ENCODE measurements at places on chromosomes 3 and 15.

DNA sequence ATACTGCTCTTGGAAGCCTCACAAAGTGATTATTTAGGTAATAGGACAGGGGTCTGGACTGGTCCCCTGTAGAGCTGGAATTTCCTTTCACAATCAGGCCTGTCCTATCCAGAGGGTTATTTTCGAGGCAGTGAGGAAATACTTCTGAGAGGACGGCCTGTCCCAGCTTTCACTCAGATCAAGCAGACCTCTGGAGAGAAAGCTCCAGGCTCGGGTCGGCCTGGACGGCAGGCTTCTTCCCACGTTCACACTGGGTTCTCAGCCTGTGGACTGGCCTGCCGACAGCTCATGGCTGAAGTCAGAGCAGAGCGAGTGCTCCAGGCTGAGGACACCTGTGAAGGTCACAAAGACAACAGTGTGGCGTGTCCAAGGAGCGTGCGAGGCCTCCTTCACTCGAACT lies 405.3 kb downstream of the VPS13C start:
- no peak for DNase-seq

GRCh38 chr3:101279765-101280385 lies 40.5 kb downstream of the IMPG2 start:
- DNase-seq, result no peak

- no peak for DNase-seq
Observed at GRCh38 chr3:42148086-42148848, 57.1 kb downstream of the TRAK1 start.

GRCh38 chr3:180253283-180253682 lies 216.5 kb upstream of the PEX5L start:
- no peak for DNase-seq

DNA sequence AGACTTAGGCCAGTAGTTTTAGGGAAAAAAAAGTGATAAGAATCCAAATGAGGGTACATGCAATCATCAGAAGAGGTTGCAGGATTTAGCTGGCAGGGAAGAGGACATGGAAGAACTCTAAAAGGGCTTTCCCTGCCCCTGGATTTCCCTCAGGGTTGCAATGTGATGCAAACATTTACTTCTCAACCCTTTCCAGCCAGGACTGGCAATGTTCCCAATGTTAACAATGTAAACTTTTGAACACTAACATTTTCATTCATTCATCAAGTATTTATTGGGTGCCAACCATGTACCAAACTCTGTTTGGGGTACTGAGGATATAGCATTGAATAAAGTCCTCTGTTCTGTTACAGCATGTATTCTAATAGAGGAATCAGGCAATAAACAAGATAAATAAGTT lies 349.4 kb upstream of the LRRC3B start:
- no peak for DNase-seq

DNA sequence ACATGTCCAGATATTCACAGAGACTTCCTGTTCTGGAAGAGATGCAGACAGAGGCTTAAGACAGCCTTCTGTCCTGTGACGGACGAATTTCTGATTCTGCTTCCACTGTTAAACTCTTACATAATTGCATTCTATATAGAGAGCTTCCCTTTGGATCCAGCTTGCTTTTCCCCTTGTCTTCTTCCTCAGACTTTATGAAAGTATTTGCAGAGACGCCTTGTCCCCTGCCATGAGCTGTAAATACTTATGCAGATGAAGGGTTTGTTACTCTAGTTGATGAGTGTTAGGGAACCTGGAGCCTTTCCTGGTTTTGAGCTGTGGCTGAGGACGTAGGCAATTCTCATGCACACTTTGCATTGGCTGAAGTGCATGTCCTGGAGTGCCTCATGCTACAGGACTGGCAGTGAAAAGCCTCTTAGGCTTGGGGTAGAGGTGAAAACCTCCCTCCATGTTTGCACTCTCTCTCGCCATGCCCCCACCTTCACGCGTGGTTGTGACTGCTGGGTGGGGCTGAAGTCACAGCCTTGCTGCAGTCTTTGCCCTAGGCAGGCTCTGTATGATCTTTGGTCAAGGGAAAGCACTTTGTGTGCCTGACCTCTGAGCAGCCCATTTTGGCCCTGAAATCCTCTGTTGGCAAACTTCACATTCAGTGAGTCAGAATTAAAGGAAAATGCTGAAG lies 286.6 kb downstream of the PTPRG start:
- DNase-seq, result no peak

DNA sequence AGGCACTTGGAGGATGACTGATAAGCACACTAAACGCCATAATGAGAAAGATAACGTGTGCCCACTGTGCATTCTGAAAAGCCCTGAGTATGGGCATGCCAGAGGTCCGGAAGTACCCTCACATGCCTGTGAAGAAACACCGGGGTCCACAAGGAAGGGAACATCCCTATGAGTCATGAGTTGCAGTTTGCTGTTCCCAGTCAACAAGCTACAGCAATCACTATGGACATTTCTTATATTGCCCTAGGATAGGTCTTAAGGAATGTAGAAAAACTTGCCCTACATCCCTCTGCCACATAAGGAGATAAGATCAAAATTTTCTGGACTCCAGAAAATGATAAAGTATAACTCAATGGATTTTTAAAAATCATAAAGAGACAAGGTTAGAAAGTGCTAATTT lies 9.9 kb downstream of the MB21D2 start:
- no peak for DNase-seq

DNA sequence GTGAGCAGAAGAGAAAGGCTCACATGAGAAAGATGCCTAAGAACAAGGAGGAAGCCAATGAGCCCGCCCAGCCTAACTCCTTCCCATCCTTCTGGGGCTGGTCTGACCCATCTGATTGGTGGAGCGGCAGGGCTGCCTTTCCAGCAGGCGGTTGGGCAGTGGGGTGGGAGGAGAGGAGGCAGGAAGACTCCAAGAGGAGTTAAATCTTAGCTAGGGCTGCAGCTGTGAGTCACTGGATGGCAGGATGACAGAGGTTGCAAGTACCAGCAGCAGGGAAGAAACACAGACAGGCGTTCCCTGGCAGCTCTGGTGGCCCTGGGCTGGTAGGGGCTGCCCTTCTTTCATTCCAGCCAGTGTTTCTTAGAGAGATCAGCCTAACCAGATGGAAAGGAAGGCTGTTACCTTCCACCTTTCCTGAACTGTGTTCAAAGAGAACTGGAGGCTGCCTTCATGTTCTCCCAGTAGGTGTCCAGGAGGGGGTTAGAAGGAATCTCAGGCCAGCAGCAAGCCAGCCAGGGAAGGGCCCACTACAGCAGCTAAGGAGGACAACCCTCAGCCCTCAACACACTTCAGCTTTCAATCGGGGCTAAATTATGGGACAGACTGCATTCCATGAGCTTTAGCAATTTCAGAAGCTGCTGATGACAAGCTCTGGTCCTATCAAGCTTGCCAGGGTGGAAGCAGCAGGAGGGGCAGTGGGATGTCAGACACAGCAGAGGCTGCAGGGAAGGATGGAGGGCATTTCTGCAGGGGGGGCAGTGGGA lies 50.3 kb downstream of the CHSY1 start:
- DNase-seq, result no peak

DNA sequence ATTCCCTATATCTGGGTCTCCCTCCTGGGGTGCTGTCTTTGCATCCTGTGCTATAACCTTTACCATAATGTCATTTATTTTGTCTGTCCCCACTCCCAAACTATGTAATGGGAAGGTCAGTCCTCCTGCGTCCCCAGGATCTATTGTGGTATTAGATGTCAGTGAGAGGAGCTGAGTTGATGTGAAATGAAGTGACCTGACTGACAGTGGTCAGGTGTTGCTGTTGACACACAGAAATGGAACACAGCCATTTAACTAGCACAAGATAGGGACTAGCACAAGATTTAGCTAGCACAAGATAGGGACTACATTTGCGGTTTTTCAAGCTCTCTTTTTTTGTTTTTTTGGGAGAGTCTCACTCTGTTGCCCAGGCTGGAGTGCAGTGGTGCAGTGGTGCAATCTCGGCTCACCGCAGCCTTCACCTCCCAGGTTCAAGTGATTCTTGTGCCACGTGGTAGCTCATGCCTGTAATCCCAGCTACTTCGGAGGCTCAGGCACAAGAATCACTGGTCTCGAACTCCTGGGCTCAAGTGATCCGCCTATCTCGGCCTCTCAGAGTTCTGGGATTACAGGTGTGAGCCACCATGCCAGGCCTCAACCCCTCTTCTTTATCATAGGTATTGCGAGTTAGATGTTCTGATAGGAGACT lies 5.2 kb downstream of the NGRN start:
- DNase-seq, result no peak

DNA sequence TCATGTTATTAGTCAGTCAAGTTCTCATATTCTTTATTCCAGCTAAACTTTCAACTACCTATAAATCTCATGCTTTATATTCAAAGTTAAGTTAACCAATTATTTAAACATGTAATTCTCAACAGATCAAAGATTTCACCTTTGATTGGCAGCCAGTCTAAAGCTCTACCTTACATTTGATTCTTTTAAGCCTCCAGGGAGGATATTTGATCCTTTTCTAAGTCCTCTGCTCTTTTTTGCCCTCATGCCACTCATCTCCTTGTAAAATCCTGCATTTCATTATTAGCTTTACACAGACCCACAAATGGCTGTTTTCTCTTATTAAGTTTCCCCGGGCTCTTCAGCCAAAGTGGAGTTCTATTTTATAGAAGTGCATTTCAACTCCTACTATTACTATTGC lies 134.1 kb downstream of the NLGN1 start:
- DNase-seq, result no peak

DNA sequence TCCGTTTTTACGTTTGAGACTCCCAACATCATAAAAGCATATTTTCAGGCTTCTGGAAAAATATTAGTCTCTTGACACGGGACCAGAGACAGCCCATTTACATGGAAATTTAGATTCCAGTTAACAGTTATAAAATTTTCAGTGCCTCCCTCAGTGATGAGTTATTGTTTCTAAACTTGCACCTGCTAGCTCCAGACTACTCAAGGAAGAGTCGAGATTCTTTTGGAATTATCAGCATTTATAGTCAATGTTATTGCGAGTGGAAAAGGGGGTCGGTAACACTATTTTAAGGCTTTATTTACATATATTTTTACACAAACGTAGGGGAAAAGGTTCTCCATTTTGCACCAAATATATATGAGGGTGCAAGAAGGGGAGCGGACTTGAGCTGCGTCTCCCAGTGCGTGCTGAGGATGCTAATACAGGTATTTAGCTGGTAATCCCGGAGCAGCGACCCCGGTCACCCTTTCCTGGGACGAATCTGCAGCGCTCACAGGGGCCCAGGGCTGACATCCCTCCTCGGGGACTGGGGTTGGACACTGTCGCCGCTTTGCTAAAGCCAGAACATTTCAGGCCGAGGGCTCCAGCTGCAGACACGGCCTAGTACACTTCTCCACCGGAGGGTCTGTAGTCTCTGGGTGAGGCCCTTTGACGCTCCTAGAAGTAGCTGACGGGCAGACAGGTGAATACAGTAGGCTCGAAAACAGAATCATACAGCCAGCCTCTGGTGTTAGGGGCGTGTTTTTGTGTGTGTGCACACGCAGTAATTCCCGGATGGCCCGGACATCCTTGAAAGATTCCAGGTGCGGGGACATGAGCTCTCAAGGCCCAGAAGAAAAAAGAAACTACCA lies 729 bp upstream of the ZBTB11 start:
- no peak for DNase-seq
